SIG-M5 (cell line): ENCODE measurements at places on chromosomes 16 and 17.

- no peak for DNase-seq
Observed at GRCh38 chr16:9105189-9105588, 13.7 kb downstream of the HAPSTR1 start.

- DNase-seq: no peak
Observed at GRCh38 chr16:31487720-31488467, 5.0 kb downstream of the SLC5A2 start.

GRCh38 chr16:31357324-31358109 lies 2.5 kb downstream of the ITGAX start:
- DNase-seq: no peak

- DNase-seq: no peak
Observed at GRCh38 chr17:80964859-80965580, 26.6 kb upstream of the CHMP6 start.

DNA sequence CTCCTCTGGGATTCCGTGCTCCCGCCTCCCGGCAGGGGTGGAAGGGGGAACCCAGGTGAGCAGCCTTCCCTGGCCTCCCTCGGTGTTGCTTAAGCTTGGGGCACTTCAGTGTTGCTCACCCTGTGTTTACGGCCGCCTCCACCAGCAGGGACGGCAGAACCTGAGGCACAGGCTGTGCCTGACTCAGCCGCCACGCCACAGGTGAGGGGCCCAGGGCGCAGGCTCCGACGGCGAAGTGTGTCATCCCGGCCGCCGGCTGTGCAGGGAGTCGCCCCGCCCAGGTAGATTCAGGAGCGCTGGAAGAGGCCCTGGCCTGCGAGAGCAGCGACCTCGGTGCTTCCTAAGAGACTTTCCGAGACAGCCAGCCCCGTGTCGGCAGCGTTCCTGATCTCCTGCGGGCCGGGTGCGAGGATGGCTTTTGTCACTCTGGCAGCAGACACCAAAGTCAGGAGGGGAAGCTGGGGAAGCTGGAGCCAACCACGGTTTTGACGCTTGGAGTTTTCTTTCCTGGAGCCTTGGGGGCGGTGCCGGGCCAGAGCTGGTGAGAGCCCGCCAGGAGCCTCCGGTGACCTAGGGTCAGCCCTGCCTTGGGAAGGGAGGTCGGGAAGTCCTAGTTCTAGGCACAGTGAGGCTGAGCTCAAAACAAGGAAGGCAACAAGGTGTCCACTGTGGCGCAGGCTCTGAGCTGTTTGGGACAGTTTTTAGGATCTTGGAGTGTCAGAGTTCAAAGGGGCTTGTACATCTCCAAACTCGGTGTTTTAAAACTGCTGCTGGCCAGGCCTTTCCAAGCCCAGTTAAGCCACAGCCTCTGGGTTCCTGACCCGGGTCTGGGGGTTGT lies 2.1 kb downstream of the GSE1 start:
- no peak for DNase-seq

GRCh38 chr17:4389079-4389478 lies 22.6 kb upstream of the UBE2G1 start:
- no peak for DNase-seq

- DNase-seq: no peak
Observed at GRCh38 chr17:66717641-66718058, 117.3 kb upstream of the CACNG5 start.

DNA sequence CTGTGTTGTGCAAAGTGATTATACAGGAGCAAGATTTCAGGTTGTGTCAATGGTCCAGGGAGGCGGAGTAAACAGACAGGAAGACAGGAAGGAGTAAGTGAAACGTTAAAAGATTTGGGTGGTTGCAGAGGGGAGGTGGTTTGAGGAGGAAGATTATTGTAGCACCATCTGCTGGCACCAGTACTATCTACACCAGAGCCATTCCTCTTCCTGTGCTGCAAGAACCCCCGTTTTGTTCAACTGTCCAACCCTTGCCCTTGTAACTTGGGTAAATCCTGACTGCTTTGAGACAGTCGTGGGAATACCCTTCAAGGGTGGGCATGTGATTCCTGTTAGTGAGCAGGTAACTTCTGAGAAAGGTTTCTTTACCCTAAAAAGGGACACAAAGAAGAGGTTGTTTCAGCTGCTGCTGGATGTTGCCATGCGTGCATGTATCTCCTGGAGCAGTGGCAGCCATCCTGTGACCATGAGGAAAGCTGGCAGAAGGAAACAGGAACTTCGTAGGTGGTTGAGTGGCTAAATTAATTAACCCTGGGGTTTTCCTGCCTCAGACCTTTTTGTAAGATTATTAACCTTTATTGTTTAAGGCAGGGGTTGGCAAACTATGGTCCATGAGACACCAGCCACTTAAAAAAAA lies 124.1 kb downstream of the PRKCA start:
- DNase-seq: no peak

DNA sequence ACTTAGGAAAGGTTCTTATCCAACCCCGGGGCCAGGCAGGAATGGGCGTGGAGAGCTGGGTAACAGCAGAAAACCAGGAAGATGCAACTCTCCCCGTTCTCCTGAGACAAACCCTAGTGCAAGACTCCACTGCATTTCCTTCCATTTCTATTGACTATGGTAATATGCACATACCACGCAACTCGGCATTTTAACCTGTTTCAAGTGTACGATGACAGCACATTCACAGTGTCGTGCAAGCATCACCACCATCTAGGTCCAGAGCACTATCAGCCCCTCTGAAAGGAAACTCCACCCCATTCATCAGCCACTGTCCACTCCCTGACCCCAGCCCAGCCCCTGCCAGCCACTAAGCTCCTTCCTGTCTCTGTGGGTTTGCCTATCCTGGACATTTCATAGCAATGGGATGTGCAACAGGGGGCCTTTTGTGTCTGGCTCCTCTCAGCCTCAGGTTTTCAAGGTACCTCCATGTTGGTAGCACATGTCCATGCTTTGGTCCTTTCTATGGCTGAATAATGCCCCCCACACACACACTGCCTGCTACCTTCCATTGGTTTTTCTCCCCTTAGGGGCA lies 441.9 kb downstream of the SOX9 start:
- no peak for DNase-seq

GRCh38 chr16:52069866-52070265 lies 477.1 kb downstream of the TOX3 start:
- DNase-seq: no peak

DNA sequence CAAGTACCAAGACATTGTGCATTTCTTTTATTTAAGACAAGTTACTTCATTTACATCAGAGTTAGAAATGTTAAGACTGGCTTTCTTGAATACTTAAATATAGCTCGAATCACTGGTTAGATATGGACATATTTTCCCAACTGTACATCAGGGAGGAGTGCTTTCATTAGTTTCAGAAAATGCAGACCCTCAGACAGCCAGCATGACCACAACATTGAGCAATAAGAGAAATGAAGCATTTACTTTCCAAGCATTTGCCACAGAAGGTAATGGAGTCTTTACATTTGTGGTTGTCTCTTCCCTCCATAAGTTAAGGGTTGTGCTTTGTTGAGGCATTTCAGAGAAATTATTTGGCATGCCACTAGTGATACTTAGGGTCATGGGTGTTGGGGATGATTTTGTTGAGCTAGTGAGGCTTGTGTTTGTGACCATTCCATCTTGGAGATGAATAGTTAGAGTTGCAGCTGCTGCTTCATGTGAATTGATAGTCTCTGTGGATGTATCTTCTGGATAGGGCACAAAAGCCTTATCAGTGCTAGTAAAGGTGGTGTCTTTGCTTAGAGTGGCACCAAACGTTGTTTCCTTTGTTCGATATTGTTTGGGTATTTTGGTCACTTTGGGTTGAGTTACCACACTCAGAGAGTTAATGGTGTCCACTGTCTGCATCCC lies 2.1 kb downstream of the OMG start:
- DNase-seq: no peak

- DNase-seq: no peak
Observed at GRCh38 chr16:20901436-20902112, 1.0 kb downstream of the LYRM1 start.

DNA sequence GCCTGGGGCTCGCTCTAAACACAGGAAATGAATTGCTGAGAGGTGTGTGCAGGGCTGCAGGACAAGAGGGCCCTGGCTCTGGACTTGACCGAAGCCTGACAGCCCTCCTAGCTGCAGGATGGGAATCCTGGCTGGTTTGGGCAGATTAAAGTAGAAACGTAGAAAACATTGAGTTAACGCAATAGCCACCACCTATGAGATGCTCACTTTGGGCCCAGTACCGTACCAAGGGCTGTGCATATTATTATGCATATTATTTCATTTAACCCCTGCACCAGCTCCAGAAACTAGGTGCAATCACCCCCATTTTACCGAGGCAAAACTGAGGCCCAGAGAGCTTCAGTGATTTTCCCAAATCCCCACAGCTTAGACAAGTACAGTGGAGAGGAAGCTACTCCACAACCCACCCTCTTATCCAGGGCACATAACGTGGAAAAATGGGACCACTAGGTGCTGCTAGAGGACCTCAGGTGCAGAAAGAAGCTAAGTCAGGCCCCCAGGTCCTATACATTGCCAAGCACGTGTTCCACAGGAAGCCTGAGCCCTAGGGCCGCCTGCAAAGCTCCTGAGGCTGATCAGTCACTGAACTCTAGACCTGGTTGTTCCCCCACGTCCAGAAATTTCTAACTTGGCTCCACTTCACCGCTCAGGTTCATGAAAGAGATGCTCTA lies 79.2 kb downstream of the MYH11 start:
- no peak for DNase-seq

GRCh38 chr16:51989637-51990230 lies 557.2 kb downstream of the TOX3 start:
- no peak for DNase-seq

DNA sequence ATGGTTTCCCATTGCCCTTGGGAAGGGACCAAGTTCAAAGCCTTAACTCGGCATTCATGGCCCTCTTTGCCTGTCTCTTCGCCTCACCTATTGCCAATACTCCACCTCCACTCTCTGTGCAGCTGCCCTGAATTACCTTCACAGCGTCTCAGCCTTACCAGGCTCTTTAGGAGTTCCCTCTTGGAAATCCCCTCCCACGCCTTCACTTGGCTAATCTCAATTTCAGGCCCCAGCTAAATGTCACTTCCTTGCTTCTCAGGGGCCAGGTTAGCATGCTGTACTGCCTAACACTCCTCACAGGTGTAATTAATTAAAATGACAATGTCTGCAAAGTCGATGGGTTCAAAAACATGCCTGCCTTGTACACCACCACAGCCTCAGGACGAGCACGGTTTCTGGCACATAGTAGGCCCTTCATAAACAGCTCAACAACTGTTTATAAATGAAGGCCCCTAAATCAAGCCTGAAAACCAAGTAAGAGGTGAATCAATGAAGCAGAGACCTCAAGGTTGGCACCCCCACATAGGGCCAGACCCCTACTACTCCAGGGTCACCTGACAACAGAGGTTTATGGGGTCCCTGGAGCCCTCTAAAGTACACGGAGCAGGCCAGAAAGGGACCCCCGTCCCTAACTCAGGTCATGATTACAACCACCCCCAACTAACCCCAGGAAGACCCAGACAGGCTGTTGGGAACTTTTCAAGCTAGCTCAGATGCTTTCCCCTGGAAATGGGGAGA lies 11.2 kb upstream of the EEF2K start:
- no peak for DNase-seq

DNA sequence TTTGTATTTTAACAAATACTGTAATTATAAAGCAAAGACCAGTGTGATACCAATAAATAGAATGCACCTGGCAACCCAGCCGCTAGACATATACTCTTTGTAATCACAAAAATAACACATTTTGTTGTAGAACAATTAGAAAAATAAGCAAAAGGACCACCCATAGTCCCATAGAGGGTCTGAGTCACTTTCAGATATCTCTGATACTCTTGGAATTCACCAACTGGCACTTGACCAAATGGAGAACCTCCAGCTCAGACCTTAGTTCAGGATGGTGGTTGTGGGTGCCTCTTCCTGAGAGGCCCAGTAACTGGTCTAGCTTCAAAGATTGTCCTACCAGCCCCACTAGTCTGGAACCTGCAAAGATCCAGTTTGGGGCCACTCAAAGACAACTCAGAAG lies 789 bp upstream of the TERF2 start:
- DNase-seq: no peak

DNA sequence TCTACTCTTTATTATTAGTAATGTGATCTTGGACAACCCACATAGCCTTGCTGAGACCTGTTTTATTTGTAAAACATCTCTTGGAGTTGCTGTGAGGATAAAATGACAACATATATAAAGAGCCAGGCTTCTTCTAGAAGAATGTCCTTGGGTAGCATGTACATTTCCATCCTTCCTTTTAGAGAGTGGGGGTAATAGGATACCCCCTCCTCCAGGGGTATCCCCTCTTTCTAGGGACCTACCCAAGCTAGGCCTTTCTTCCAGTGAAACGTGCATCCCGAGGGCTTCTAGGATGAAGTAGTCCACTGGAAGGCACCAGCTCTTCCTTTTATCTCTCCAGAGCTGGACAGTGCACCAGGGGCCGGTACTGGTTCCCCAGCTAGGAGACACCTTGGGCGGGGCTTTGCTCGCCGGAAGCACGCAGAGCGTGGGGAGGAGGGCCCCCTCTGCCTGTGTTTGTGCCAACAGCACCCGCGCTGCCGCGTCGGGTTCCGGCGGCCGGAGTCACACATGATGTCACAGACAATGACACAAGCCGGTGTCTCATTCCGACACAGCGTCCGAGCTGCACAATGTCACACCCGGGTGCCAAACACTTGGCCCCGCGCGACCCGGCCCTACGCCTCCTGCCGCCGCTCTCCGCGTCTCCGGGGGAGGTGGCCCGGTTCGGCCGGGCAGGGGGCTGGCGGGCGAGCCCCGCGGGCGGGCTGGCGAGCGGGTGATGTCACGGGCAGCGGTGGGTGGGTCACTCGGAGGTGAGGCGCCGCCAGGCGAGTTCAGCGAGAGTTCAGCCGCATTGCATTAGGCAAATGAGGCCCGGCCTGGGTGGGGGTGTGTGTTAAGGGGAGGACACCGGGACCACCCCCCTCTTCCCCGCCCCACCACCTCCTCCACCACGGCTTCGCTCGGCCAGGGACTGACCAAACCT lies 23.4 kb downstream of the GJD3 start:
- no peak for DNase-seq

- no peak for DNase-seq
Observed at GRCh38 chr17:17206913-17207335, 791 bp upstream of the PLD6 start.

GRCh38 chr17:17587614-17588337 lies 3.7 kb downstream of the PEMT start:
- DNase-seq: no peak

GRCh38 chr16:64012166-64012565 lies 1109.7 kb downstream of the CDH11 start:
- DNase-seq: no peak

DNA sequence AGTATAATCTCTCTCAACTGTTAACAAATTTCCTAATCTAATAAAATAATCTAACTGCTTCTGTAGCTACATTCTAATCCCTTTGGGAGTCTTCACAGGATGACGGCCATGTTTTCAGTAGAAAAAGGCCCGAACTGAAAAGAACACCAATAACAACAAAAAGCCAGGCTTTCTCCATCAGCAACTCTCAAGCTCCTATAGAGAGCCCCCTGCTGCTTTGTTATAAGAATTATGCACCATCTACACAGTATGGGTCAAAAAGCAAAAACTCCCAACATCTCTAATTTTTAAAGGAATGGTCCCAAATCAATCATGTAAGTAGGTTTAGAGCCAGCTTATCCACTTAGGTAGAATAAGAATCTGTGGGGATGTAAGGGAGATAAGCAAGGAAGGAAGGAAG lies 163.6 kb upstream of the C17orf78 start:
- DNase-seq: no peak

- no peak for DNase-seq
Observed at GRCh38 chr17:75406222-75406615, 741 bp upstream of the GRB2 start.

- DNase-seq: no peak
Observed at GRCh38 chr17:70446446-70446845, 277.1 kb downstream of the KCNJ2 start.

- DNase-seq: no peak
Observed at GRCh38 chr16:57167953-57168352, 17.9 kb downstream of the PSME3IP1 start.

GRCh38 chr16:80585764-80586163 lies 45.0 kb downstream of the DYNLRB2 start:
- DNase-seq: no peak
